GM03348 (cell line): ENCODE measurements at places on chromosomes 5 and 9.
A peak's percentile ranks its signal among the peaks of the same experiment; 100 is the strongest.

DNA sequence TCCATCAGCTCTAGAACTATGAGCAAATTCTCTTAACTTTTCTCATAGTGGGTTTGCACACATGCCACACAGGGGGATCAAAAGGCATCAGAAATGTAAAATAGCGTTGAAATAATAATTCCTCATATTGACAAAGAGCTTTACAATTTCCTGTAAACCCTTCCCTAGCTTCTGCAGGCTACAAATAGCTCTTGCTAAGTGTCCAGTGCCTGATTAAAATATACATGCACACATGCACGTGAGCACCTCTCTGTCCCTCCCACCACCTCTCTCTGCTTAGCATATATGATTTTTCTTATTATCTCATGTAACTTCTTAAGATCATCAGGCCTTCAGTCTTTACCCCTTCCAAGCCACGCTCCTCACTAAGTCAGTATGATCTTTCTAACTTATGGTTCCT, 13.7 kb upstream of the PPP2R2B start:
- no peak for DNase-seq

- DNase-seq = no peak
Measured at GRCh38 chr5:160324886-160325285, 12.5 kb upstream of the CCNJL start.

DNA sequence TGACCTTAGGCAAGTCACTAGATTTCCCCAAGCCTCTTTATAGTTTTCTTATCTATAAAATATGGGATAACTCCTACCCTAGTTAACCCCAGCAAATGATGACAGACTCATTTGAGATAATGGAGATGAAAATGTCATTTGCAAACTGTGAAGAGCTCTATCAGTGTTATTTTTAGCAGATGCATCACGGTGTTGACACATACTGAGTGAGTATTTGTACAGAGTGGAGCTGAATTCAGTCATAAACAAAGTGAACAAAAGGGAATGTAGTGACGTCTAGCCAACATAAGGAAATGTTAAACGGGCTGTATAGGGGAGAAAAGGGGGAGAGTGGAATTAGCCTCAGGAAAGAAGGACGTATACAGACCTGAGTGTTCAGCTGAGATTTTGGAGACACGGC, 75.9 kb downstream of the NMUR2 start:
- no peak for DNase-seq

GRCh38 chr9:32403567-32404260, 19.3 kb downstream of the ACO1 start:
- no peak for DNase-seq

GRCh38 chr5:82011761-82012160, 39.9 kb downstream of the ATG10 start:
- peak; percentile 44 for DNase-seq

DNA sequence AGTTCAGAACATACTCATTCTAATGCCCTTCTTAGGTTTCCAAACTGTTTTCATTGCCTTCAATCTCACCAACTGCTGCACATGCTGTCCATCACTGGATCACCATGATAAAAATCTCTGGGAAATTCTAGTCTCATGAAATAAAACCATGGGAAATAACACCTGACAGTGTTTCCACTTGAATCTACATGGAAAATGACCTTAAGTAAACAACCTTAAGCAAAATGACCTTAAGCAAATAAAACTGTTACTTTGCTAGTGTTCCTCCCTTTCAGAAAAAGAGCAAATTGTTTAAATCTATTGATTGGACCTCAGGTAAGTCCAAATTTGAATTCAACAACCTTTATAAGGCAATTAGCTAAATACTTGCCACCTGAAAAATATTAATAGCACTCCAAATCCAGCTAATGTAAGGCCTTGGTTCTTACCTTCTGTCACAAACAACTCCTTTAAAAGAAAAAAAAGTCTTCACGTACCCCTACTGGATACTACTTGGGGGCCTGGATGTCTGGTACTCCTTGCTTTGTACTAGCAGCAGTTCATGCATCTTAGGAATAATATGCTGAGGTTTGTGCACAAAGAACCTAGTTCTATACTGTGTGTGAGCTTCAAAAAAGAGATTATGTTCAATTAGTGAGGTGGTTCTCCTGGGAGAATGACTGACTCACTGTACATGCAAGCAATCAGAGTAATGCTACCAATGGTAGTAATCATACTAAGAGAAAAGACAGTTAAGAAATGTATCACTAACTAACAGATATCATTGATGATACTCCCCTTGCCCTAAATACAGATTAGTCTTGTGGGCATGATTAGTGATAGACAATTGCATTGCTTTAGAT, 630.4 kb downstream of the PSAT1 start:
- DNase-seq = no peak

DNA sequence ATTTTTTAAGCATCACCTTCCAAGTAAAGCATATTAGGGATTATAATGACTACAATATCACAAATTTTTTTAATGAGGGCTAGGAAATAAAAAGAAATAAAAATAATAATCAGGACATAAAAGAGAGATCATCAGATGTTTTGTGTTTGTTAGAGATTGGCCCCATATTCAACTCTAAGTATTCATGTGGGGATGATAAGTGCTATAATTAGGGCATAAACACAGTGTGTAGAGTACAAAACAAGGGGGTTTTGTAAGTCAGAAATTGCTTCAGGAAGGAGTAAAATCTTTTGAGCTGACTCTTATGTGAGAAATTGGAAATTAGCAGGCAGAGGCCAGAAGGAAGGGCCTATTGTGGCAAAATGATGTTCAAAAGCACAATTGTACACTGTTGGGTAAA, 127.3 kb downstream of the STARD4 start:
- DNase-seq = no peak

DNA sequence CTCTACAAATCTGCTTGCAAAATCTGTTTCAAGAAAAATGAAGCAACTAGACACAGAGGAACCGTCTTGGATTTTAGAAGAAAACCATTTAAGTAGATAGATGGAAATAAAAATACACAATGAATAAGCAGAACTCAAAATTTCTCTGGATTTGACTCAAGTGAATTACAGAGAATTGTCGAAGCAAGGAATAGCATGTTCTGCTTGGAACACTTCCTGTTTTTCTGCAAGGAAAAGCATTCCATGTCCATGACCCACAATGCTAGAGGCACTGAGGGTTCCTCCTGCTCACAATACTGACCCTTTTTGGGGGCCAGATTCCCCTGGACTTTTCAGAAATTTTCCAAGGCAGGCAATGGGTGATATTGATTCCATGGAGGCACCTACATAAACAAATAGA, 29.8 kb downstream of the PRUNE2 start:
- peak; percentile 47 for DNase-seq
